ENCODE measurements at places on chromosomes 3 and 15.
A peak's percentile ranks its signal among the peaks of the same experiment; 100 is the strongest.

GRCh38 chr3:154169796-154170110 lies 48.6 kb downstream of the ARHGEF26 start:
- no peak for DNase-seq

DNA sequence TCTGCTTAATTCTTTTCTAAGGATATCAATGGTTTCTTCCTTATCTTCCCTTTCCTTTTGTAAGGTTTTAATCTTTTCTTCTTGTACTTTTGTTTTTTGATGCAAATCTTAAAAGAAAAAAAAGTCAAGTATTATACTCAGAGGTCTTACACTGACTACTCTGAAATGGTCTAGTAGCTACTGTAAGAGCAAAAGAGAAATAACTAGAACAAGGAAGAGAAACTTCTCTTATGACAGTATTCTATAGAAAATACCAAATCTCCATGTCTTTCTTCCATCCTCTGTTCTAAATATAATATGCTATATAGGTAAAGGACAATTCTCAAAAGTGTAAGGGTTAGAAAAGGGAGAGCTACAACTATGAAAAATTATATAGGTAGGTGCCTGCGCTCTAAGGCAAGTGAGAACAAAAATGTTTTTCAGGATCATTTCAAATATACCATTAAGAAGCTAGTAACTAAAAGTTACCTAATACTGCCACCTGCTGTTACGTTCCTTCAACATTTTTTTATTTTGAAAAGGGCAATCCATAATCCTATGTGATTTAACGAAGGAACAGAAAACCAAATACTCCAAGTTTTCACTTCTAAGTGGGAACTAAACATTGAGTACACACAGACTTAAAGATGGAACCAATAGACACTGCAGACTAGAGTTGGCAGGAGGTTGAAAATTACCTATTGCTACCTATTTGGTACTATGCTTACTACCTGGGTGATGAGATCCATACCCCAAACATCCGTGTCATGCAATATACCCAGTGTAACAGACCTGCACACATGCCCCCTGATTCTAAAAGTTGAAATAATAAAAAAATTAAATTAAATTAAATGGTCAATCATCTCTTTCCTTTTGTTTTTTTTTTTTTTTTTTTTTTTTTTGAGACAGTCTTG lies 36.7 kb downstream of the CIP2A start:
- DNase-seq = peak; percentile 61

- DNase-seq = no peak
Observed at GRCh38 chr3:81502236-81502635, 259.2 kb downstream of the GBE1 start.

DNA sequence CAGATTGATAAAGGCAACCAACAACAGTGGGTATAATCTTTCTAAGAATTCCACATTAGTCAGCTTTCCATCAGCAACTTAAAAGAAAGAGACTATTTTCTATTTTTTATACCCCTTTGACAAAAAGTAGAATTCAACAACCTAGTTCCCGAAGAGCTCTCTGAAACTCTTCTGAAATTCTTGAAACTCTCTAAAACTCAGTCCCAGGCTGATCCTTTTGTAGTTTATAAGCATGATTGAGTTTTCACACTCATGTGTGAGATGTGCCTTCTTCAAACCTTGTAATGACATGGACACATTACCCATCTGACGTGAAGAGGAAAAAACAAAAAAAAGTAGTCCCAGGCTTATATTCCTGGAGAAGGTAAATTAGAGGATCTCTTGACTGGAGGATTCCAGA lies 31.4 kb downstream of the RAF1 start:
- no peak for DNase-seq

DNA sequence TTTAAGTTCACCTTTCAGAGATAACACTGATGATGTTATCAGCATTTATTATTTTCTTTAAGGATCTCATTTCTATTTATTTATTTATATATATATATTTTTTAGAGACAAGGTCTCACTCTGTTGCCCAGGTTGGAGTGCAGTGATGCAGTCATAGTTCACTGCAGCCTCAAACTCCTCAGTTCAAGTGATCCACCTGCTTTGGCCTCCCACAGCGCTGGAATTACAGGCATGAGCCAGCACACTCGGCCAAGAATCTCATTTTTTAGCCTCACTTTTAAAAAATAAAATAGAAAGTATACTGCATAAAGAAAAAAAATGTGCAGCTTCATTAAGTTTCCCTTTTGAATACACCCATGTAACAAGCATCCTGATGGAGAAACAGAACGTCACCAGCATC lies 35.6 kb downstream of the PLA2G4D start:
- no peak for DNase-seq

- no peak for DNase-seq
Observed at GRCh38 chr15:56320316-56320715, 44.9 kb upstream of the TEX9 start.

- DNase-seq = no peak
Observed at GRCh38 chr3:190180268-190180667, 59.6 kb upstream of the P3H2 start.

GRCh38 chr15:52308446-52309153 lies 13.0 kb upstream of the MYO5C start:
- no peak for DNase-seq

GRCh38 chr15:73927476-73928240 lies 1.4 kb downstream of the LOXL1 start:
- DNase-seq = peak; percentile 61

GRCh38 chr3:113495035-113495434 lies 19.9 kb downstream of the SPICE1 start:
- peak; percentile 44 for DNase-seq
